NCI-H1417 treated with DMSO at 0.1 percent for 48 hours (cell line): ENCODE measurements at places on chromosomes 11 and 22.

GRCh38 chr11:77559686-77560401, 29.9 kb upstream of the AQP11 start:
- DNase-seq = no peak

GRCh38 chr11:115087791-115088190, 409.5 kb downstream of the NXPE2 start:
- no peak for DNase-seq

GRCh38 chr22:50456466-50457234, 18.2 kb downstream of the SBF1 start:
- no peak for DNase-seq

- DNase-seq = no peak
Measured at GRCh38 chr11:88340366-88340935, 2.9 kb upstream of the CTSC start.

DNA sequence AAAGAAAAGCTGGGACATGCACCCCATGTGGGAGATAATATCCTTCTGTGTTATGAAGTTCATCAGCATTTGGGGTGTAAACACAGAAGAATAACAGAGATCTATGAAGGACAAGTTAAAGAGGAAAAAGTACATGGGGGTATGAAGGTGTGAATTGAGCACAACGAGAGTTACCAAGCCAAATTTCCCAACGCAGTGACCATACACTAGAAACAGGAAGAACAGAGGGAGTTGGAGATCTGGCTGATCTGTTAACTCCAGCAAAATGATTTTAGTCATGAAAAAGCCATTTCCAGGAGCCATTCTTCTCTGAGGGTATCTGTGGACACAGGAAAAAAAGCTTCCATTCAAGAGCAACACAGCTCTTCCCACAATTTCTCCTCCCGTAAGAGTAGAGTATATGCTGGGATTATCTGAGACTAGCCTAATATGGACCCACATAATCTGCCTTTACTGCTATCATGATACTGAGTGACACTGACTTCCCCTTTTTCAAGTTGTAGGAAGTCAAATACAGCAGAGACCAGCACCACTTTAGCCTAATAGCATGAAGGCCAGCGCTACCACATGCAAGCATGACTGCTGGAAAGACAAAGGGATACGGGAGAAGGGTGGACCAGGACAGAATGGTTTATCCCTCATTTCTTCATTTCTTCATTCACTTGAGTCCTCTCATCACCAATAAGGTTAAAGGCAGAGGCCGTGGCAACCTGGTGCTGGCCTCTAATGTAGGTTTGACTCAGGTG, 19.6 kb upstream of the OR8D2 start:
- no peak for DNase-seq

DNA sequence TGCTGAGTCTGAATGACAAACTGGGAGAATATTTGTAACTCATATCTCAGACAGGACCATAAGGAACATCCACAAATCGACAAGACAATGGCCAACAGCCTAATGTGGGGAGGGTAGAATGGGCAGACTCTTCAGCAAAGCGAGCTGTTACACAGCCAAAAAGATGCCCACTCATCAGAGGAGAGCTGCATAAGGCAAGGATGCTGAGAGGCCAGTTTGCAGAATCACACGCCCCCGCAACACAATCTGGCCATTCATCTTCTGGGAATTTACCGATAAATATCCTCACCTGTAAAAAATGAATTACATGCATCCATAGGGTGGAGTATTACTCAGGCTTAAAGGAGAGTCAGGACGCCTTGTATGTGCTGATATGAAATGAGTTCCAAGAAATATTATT, 57.5 kb upstream of the SLC22A12 start:
- no peak for DNase-seq

DNA sequence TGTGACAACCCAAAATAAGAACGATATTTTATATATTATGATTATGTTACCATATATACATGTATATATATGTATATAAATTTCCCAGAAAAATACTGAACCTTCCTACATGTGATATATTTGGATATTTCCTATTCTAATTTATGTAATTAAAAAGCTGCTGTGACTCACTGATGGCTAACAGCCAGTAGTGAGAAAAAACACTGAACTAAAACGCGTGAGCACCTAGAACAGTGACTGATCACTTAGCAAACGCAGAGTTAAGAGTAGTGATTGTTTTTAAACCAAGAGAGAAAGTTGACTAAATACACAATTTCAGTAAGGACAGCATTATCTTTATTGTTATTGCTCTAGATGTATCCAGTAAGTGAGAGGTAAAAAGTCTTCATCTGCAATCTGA, 213.8 kb downstream of the TMEM135 start:
- DNase-seq = no peak

- no peak for DNase-seq
Measured at GRCh38 chr22:24128021-24128420, 53.3 kb upstream of the SUSD2 start.

GRCh38 chr22:44293876-44294275, 18.9 kb downstream of the SHISAL1 start:
- no peak for DNase-seq

GRCh38 chr11:65501472-65502273, 2.8 kb downstream of the MALAT1 start:
- DNase-seq = no peak

GRCh38 chr11:2449548-2450320, 4.9 kb downstream of the KCNQ1 start:
- no peak for DNase-seq

GRCh38 chr22:47204002-47204979, 441.8 kb downstream of the TBC1D22A start:
- DNase-seq = no peak

GRCh38 chr22:37661160-37661924, 2.8 kb downstream of the PDXP start:
- DNase-seq = no peak

- DNase-seq = no peak
Measured at GRCh38 chr11:12122083-12122482, 11.7 kb downstream of the MICAL2 start.

DNA sequence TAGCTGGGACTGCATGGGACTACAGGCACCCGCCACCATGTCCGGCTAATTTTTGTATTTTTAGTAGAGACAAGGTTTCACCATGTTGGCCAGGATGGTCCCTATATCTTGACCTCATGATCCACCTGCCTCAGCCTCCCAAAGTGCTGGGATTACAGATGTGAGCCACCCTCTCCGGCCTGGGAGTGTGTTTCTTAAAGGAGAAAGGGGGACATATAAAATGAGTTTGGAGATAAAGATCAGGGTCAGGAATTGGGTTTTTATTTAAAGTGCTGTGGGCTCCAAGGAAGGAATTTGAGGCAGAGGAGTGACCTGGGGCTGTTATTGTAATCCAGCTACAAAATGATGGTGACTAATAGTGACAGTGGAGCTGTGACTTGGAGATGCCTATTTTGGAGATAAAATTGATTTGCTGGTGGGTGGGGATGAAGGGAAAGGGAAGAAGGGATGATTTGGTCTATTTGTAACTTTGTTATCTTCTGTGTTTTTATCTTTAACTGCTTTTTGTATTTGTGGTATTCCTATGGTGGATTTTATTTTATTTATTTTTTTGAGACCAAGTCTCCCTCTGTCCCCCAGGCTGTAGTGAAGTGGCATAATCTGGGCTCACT, 5.0 kb downstream of the CRKL start:
- DNase-seq = no peak

DNA sequence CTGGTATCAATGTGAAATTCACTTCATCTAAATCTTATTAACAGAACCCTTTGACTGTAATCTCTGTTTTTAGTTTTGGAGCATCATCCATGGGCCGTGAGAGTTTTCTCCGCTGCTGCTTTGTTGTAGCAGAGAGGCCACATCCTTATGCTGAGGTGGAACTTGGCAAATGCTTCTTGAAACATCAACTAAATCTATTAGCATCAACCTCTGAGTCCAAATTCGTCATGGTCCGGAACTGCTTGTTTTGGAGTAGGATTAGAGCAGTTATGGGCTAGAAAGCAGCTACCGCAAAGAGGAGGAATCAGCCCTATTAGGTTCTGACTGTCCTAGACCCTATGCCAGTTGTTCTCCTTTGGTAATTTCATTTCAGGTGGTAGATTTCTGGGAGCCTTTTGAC, 117.7 kb downstream of the PGR start:
- DNase-seq = no peak

DNA sequence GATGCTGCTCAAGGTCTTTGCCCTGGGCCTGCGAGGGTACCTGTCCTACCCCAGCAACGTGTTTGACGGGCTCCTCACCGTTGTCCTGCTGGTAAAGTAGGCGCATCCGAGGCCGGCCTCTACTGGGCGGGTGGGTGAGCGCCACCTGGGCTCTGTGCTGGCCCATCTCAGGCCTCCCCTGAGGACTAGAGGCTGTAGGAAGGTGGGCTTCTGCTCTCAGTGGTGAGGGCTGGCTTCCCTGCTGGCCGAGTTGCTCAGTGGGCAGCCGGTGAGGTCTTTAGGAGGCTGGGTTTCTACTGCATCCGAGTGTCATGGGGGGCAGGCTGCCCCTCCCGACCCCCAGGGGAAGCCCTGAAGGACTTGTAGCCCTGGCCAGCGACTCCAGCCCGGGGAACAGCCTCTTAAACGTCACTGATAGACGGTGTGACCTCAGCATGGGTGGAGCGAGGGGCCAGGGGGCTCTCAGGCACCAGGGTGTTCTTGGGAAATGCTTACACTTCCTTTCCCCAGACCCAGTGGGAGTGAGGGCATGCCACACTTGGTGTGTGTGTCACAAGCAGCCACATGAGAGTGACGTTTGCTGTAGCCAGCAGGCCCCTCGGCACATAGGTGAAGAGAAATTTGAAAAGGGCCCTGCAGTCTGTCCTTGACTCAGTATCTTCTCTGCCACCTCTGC, 30.3 kb downstream of the TPCN2 start:
- no peak for DNase-seq

DNA sequence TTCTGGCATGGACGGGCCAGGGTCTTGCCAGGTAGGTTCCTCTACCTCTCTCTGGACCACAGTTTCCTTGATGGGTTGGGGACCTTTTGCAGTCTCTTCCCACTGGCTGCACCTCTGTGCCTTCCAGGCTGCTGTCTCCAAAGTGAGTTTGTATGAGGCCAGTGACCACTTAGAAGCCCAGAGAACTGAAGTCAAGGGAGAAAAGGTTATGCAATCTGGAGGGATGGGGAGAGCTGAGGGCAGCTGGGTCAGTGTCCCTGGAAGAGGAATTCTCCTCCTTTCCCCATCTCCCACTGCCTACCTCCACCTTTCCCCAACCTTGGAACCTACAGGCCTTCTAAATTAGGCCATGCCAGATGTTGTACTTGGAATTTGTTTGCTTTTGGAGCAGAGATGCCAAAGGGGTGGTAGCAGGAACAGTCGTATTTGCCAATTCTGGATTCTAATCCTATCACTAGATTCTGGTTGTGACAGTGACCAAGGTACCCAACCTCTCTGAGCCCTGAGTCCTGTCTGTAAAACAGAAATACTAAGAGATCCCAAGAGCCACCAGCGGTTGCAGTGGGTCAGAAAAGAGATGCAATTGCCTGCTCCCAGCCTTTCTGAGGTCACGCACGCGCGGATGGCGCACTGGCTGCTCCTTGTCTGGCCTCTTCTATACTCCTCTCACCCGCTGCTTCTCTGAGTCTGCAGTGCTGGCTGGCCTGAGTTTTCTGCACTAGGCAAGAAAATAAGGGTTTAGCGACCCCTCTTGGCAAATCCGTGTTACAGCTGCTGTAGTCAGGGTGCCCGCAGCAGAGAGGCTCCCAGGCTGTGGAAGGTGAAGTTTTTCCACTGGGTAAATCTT, 10.7 kb upstream of the ACCSL start:
- peak; percentile 46 for DNase-seq

- no peak for DNase-seq
Measured at GRCh38 chr22:38051261-38051660, 5.9 kb upstream of the PICK1 start.

GRCh38 chr11:61868571-61869428, 22.5 kb downstream of the FADS3 start:
- no peak for DNase-seq

GRCh38 chr11:58345204-58345603, 13.7 kb downstream of the OR5B17 start:
- no peak for DNase-seq

GRCh38 chr22:39284142-39284980, 35.1 kb downstream of the RPL3 start:
- DNase-seq = no peak

DNA sequence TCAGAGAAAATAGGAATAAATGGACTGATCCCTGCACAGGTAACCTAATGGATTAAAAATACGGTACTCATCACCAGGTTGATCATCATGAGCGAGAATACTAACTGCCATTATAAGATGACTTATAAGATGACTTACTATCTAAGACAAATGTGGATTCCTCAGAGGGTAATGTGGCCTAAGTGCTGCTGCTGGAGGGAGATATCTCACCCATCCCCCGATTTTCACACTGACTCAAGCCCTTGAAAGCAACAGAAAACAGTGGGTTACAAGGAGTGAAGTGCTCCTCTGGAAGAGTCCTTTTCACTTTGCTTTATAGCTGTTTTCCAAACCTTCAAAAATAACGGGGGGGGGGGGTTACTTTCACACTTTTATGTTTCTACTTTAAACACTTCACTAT, 920 bp downstream of the TMEM218 start:
- DNase-seq = no peak

DNA sequence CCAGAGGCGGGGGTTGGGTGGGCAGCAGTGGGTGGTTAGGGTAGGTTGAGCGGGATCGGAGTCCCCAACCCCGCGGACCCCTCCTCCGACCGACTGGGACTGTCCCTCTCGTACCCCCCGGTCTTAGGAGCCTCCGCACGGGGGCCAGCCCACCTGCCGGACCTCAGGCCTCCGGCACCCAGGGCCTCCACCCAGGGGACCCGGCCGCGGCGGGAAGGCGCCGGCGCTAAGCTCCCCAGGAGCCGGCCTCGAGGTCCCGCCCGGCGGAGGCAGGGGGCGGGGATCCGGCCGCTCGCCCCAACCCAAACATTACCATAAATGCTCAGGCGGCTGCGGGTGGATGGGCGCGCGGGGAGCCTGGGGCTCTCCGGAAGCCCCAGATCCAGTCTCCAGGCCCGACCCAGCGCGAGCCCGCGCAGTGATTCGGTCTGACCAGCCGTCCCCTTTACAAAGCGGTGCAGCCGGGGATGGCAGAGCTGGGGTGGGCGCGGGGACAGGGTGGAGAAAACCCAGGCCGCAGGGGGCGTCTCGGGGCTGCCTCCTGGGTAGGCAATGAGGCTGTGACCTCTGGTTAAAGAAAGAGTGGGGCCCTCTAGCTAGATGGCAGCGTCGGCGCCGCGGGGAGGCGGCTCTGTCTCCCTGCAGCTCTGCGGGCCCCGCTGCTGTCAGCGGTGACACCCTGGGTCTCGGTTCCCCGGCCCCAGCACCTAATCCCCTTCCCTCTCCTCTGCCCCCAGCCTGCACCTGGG, 4.0 kb upstream of the MCAM start:
- DNase-seq = no peak

- DNase-seq = no peak
Measured at GRCh38 chr11:122743097-122743741, 87.7 kb downstream of the UBASH3B start.

- DNase-seq = no peak
Measured at GRCh38 chr22:19995611-19996339, 20.8 kb downstream of the ARVCF start.
